Stomach (tissue), 19 donors: ENCODE measurements at places on chromosomes 2 and 18. TPM values are rescaled to one million over a fixed set of nuclear protein-coding genes. Genes with fewer than 3 reads are reported as not detected.

SFTPB gene
- total RNA-seq: 13.4 TPM

DNA sequence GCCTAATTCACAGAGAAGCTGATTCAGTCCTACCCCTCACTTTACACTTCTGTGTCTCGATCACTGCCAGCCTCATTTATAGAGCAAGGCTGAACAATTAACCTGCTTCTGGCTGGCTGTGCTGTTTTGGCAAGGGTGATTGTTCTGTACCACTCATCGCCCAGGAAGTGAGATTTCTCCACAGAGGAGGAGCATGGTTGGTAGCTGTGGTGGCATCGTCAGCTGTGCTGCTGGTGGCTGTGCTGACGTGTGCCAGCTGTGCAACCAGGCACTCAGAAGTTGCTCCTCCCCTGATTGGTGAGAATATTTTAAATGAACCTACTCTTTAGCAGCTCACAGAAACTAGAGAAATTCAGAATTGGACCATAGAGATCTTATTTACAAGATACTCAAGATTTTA lies 158.3 kb downstream of the EML6 start:
- DNase-seq: no peak

GRCh38 chr2:215854008-215854407 lies 159.3 kb downstream of the MREG start:
- DNase-seq: no peak

GRCh38 chr18:72544092-72544886 lies at the start of gene CBLN2:
TSS of gene CBLN2 (minus strand) at chr18:72544342. CDS start at chr18:72542160, 2,182 bp downstream.
- DNase-seq: no peak

DNA sequence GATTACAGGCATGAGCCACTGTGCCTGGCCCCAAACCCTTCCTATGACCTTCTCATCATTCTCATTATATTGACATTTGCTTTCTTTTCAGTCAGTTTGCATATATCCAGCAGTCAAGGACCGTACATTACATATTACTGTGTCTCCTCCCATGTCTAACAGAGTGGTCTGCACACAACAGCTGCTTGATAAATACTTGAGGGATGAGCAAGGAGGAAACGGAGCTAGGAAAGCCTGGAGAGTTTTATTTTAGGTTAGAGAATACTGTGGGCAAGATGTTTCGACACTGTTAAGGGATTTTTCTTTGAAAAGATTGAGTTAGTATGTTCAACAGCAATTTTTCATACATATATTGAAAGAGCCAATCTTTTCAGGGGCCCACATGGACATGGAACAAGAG lies 76.2 kb upstream of the CHRNA1 start:
- DNase-seq: no peak

DNA sequence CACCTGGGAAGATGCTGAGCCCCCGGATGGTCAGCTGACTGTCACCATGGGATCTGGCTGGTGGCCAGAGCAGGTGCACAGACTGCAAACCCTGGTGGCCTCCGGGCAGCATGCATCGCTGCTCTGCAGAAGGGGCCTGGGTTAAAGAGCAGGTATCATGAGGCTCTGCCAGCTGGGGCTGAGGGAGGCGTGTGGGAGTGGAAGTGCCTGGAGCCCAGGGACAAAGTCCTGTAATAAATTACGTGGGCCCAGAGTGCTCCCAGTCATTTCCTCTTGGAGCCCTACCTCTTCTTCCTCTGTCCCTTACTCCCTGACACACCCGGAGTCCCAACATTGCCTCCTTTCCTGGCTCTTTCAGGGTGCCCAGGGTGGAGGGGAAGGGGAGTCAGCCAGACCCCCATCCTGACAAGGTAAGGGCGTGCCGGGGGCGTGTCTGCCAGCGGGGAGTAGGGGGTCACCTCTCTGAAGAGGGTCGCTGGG lies at the start of gene MYO7B:
Gene MYO7B, plus strand, starts transcription at position 262 of the 480 bp plus-strand sequence. CDS start 24,040 bp downstream, outside the sequence.
- no peak for DNase-seq
